ENCODE measurements at places on chromosomes 7 and 10. TPM values are rescaled to one million over a fixed set of nuclear protein-coding genes. Genes with fewer than 3 reads are reported as not detected.

DNA sequence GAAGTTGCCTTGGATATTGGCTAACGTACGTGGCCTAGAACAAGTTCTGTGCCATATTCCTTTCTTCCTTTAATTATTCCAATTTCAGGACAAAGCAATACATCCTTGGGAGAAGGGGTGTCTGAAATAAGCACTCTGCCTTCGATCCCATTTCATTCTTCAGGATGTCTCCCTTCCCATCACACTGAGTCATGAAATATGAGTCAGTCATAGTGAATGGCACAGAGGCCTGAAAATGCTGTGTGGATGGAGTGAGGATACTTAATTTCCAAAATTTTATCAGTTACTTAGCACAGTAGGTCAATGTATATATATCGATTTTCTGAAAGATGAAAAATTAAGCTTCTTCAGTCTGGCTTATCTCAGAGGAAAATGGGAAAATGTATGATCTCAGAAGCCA, 19.5 kb downstream of the EVX1 start:
- H3K4me3 ChIP-seq, result no peak overlapping the region
- no peaks in the 10 kb centered on the region for H3K4me1 ChIP-seq
- no peak for DNase-seq
- no peak overlapping the region for H3K27ac ChIP-seq
- H3K36me3 ChIP-seq, result no peaks in the 10 kb centered on the region

- DNase-seq, result no peak
- peaks cover 2% of the 10 kb centered on the region for H3K27me3 ChIP-seq
- H3K4me3 ChIP-seq, result peak overlapping the region; percentile 93
- H3K36me3 ChIP-seq, result peaks cover 11% of the 10 kb centered on the region
- H3K4me1 ChIP-seq, result peaks cover 38% of the 10 kb centered on the region
These were observed 1.5 kb upstream of the H2AZ2 start for GRCh38 chr7:44849259-44849884.

DNA sequence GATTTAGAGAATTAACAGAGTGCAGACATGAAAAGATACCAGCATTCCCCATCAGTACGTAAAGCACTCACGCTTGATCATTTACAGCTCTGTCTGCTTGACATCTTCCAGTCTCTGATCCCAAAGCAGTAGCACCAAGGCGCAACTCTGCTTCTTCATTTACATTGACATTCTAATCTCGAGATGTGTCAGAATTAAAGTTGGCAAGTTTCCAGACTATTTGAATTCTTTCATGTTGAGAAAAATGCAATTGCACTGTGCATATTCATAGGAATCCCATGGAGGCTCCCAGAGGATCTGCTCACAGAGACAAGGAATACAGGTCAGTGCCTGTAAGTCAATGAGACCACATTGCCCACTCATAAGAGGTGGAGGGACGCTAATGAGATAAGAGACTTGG, 183.9 kb downstream of the LRRN3 start:
- H3K4me3 ChIP-seq, result no peak overlapping the region
- H3K4me1 ChIP-seq, result no peaks in the 10 kb centered on the region
- peaks cover 3% of the 10 kb centered on the region for H3K36me3 ChIP-seq
- no peak overlapping the region for H3K27ac ChIP-seq

DNA sequence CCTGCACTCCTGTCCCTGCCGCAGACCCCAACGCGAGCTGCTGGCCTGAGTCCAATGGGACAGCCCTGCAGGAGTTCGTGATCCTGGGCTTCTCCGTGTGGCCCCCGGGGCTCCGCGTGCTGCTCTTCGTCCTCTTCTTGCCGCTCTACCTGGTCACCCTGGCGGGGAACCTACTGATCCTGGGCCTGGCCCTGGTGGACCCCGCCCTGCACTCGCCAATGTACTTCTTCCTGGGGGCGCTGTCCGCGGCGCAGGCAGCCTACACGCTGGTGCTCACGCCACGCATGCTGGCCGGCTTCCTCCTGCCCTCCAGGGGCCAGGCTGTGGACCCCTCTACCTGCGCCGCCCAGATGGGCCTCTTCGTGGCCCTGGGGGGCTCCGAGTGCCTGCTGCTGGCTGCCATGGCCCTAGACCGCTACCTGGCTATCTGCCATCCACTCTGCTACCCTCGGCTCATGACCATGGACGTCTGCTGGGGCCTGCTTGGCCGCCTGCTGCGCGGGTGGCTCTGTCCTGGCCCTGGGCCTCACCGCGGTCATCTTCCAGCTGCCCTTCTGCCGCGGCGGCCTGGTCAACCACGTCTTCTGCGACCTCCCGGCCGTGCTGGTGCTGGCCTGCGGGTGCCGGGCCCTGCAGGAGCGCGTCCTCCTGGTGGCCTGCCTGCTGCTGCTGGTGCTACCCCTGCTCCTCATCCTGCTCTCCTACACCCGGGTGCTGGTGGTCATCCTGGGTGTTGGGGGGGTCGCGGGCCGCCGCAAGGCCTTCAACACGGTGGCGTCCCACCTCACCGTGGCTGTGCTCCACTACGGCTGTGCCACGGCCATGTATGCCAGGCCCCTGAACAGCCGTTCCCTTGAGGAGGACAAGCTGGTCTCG, 71.7 kb downstream of the RBAK start:
- DNase-seq, result no peak
- H3K36me3 ChIP-seq, result no peaks in the 10 kb centered on the region

DNA sequence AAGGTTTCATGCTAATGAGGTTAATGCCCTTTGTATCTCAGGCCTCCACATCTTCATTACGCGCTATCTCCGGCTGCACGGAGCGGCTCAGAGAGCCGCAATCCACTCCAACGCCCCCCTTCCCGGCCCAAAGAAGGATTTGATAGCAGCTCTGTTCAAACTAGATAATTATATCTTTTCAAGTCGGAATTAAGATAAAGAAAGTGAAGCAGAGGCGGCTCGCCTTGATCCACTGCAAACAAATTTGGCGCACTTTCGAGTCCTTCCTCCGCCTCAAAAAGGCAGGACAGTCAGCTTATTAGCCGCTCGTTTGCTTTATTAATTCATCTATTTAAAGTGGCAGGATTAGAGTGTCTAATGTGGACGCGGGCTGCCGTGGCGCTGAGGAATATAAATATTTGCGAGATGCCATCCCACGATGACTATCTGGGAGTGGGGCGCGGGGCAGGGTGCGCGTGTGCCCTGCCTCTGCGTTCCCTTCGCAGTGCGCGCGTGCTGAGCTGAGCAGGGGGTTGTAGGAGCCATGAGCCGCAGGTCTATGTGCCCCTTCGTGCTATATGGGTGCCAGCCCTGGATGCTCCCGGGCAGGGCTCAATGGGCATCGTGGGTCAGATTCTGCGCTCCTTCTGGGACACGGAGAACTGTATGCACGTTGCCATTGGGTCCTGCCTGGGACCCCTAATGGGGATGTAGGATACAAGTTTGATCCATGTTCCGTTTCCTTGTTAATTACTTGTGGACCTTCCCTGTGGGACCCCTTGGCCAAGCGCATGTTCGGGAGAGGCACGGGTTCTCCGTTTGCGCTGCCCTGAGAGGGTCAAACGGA, 9.0 kb downstream of the EMX2 start:
- no peak overlapping the region for H3K4me3 ChIP-seq
- DNase-seq, result no peak
- peaks cover 86% of the 10 kb centered on the region for H3K27me3 ChIP-seq
- H3K4me1 ChIP-seq, result peaks cover 18% of the 10 kb centered on the region
- no peak overlapping the region for H3K27ac ChIP-seq

Gene COA1
- 78.9 TPM for total RNA-seq

DNA sequence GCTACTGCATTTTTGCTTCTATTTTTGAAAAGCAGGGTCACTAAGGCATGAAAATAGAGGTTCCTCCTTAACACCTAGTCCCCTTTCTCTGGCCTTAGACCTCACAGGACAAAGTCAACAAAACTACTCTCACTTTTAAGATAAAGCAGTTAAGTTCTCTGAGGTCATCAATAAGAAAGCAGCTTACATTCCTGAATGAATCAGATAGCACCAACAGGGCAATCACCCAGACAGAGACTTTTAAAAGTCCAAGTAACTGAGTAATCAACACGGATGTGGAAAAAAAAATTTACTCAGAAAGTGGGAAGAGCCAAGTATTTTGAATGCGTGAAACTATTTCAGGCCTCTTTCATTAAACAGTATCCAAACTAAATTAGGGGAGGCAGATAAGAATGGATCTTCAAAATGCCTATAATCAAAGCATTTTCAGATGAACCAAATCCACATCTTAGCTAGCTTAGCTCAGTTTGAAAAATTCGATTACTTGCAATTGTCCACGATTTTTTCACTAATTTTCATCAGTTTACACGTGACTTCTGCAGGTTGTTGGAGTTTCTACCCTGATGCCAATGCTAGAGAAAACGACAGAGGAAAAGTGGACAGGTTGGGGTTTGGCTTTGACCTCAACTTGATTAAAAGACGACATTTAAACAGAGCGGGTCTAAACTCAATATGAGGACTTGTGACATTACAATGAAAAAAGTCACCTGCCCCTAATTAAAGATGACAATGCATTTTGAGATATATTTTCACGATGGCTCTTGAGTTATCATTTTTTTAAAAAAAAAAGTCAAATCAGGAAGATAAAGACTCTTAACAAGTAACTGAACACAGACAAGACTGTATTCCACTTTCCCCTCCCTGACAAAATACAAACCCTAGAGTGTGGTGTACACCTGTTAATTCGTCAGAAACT, 1.6 kb downstream of the BEND7 start:
- H3K36me3 ChIP-seq, result no peaks in the 10 kb centered on the region
- H3K4me3 ChIP-seq, result peak overlapping the region; percentile 31
- H3K27ac ChIP-seq, result no peak overlapping the region
- peaks cover 2% of the 10 kb centered on the region for H3K4me1 ChIP-seq

Gene MOGAT3
- total RNA-seq, result not detected

Gene ACTR3C
- total RNA-seq, result 8.0 TPM

DNA sequence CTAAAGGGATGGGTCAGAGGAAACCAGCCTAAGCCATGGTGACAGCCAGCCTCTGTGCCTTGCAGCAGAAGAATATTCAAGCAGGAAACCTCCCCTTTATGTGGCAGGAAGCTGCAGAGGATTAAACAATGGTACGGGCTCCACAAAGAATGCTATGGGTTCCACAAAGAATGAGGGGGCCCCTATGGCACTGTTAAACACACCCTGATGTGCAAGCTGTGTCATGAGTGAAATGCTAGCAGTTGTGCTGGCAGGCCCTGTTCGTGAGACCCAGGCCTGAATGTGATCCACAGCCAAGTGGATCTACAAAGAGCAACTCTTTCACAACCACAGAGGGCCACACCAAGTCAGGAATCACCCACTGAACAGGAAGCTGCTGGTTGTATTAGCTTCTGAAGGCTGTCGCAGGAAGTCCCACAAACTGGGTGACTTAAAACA, 68.9 kb downstream of the MYOF start:
- peak; percentile 56 for DNase-seq
- H3K36me3 ChIP-seq, result peaks cover 9% of the 10 kb centered on the region
- H3K4me1 ChIP-seq, result peaks cover 58% of the 10 kb centered on the region

Gene ZNF138
- total RNA-seq, result 10.5 TPM

DNA sequence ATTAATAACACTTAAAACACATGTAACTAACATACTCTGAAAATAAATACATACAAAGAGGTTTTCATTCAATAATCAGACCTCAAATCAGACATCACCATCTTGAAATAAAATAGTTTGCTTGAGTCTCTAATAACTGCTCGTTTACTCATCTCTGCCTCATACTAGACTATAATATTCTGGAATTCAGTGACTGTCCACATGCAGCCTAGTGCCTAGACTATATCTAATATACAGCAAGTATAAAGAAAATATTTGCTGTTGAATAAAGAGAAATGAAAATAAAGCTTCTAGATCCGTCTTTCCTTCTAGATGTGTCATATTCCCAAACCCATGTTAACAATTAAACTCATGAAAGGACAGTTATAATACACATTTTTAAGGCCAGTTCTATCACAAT, 236.3 kb upstream of the LRRN3 start:
- H3K36me3 ChIP-seq, result no peaks in the 10 kb centered on the region
- no peak for DNase-seq
- H3K4me1 ChIP-seq, result peaks cover 2% of the 10 kb centered on the region

GRCh38 chr7:92602352-92603088, 12.3 kb upstream of the FAM133B start:
- H3K36me3 ChIP-seq, result peaks cover 1% of the 10 kb centered on the region
- H3K4me1 ChIP-seq, result no peaks in the 10 kb centered on the region
- DNase-seq, result no peak
- no peak overlapping the region for H3K27ac ChIP-seq
- H3K4me3 ChIP-seq, result no peak overlapping the region

DNA sequence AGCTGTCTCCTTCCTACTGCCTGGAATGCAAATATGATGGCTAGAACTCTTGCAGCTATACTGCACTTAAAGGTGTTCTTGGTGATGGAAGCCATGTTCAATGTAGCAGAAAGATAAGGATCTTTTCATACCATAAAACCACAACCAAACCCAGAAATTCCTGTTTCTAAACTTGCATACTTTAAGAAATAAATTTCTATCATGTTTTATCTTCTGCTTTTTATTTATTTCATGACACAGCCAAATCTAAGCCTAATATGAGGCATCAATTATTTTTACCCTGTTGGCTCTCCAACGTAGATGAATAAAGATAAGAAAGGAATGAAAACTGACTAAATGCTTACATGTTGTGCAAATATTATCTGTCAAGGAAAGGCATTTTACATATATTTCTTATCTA, 224.1 kb downstream of the DOCK4 start:
- DNase-seq, result no peak
- H3K27ac ChIP-seq, result no peak overlapping the region
- H3K4me1 ChIP-seq, result no peaks in the 10 kb centered on the region
- peaks cover 2% of the 10 kb centered on the region for H3K27me3 ChIP-seq

DNA sequence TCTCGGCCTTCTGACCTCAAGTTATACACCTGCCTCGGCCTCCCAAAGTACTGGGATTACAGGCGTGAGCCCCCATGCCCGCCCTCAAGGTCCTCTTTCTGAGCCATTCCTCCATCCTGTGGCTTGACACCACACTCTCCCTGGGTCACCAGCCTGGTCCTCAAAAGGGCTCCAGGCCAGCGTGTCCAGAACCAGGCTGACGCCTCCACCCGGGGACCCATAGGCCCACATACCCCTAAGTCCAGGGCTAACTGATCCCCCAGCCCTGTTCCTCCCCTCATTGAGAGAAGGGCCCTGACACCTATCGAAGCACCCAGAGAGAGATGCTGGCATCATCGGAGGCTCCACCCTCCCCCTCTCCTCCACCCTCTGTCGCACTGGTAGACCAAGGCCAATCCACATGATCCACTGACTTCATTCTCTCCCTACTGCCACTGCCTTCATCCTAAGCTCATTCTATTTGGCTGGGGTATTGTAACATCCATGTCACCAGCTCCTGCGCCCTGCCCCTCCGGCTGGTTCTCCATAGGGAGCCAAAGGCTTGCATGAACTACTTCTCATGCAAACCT, 46.7 kb downstream of the TMEM270 start:
- no peaks in the 10 kb centered on the region for H3K4me1 ChIP-seq
- no peak overlapping the region for H3K27ac ChIP-seq
- H3K36me3 ChIP-seq, result no peaks in the 10 kb centered on the region
- peaks cover 7% of the 10 kb centered on the region for H3K27me3 ChIP-seq
- H3K4me3 ChIP-seq, result no peak overlapping the region
- no peak for DNase-seq

Measured in activated CD4-positive, alpha-beta memory T cell treated with anti-CD3 and anti-CD28 coated beads for 36 hours (primary cell).